ENCODE measurements at places on chromosomes 3 and 15.

GRCh38 chr3:15781131-15781530 is 16.6 kb downstream of the ANKRD28 start:
- no peak for DNase-seq

GRCh38 chr3:78881501-78881900 is 886.3 kb downstream of the ROBO1 start:
- DNase-seq = no peak

DNA sequence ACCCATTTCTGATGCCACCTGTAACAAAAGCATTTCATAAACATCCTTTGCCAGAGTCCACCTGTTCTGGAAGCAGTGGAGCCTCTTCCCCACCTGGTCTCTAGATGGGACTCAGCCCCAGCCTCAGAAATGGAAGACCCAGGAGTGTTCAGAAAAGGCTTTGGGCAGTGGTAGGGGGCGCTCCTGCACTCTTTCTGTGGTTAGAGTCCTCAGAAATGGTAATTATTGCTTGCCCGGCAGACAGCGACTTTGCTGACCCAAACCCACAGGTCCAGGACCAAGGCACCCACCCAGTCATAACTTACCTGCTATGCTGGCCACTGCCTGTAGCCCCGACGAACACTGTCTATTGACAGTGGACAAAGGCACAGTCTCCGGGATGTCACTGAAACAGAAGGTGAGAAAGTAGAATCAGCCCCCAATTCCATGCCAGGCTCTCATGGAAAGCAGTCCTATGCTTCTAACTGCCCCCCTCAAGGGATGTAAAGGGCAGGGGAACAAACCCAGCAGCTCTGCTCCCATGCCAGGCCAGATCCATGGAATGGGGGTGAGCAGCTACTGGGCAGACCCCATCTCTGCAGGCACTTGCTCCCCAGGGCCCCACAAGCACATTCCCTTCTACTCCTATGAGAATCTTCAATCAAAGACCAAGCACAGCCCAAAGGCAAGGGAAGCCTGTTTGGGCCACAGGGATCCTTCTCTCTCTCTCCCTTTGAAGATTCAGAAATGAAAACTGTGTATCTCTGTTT is 5.1 kb downstream of the ACAA1 start:
- peak; percentile 75 for DNase-seq

GRCh38 chr3:46490338-46491084 is 7.3 kb upstream of the RTP3 start:
- no peak for DNase-seq

GRCh38 chr3:188272481-188273372 is 118.8 kb downstream of the LPP start:
- peak; percentile 66 for DNase-seq

All from dermis blood vessel endothelial cell (primary cell).